Kidney (tissue), 22 donors: ENCODE measurements at places on chromosomes 3 and 15.

- H3K4me1 ChIP-seq: peaks cover 28% of the 10 kb centered on the region
- peak overlapping the region; percentile 74 for H3K27ac ChIP-seq
- H3K27me3 ChIP-seq: no peaks in the 10 kb centered on the region
- H3K36me3 ChIP-seq: no peaks in the 10 kb centered on the region
Measured at GRCh38 chr3:42072831-42073301, 18.3 kb upstream of the TRAK1 start.

DNA sequence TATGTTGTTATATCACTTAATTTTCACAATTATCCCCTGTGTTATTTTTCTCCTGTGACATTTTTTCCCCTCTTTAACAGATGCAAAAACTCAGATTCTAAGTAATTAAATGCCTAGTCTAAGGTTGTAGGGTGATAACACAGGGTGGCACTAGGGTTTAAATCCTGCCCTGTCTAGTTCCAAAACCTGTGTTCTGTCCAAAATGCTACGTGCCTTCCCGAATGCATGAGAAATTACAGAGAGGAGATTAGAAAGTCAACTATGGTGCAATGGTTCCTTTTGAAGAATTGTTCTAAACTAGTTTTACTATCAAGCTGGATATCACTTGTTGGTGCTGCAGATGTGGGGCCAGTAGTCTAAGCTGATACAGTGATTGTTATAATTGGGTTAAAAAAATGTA is 108.0 kb downstream of the DIPK2A start:
- no peaks in the 10 kb centered on the region for H3K36me3 ChIP-seq
- DNase-seq: no peak
- H3K4me1 ChIP-seq: no peaks in the 10 kb centered on the region
- no peaks in the 10 kb centered on the region for H3K27me3 ChIP-seq
- H3K27ac ChIP-seq: no peak overlapping the region

- no peaks in the 10 kb centered on the region for H3K36me3 ChIP-seq
- DNase-seq: no peak
- H3K4me3 ChIP-seq: no peak overlapping the region
- no peaks in the 10 kb centered on the region for H3K27me3 ChIP-seq
Measured at GRCh38 chr3:102114264-102114979, 265.1 kb downstream of the NFKBIZ start.

DNA sequence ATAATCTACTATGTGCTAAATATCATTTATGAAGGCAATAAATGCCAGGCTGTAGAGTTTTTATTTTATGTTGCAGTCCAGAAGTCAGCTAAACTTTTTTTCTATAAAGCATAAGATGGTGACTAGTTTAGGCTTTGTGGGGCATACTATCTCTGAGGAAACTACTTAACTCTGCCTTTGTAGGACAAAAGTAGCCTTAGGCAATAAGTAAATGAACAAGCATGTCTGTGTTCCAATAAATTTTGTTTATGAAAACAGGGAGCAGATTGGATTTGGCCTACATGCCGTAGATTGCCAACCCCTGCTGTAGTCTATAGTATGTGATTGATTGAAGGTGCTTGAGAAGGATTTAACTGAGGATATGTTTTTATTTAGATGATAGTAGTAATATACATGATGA is 502.5 kb upstream of the NAALADL2 start:
- no peak for DNase-seq
- H3K27me3 ChIP-seq: no peaks in the 10 kb centered on the region
- H3K4me1 ChIP-seq: no peaks in the 10 kb centered on the region
- no peak overlapping the region for H3K4me3 ChIP-seq
- no peaks in the 10 kb centered on the region for H3K36me3 ChIP-seq

- H3K4me1 ChIP-seq: no peaks in the 10 kb centered on the region
- no peaks in the 10 kb centered on the region for H3K27me3 ChIP-seq
- H3K36me3 ChIP-seq: no peaks in the 10 kb centered on the region
- DNase-seq: no peak
- no peak overlapping the region for H3K27ac ChIP-seq
- no peak overlapping the region for H3K4me3 ChIP-seq
Measured at GRCh38 chr3:77281721-77282120, 241.8 kb downstream of the ROBO2 start.

DNA sequence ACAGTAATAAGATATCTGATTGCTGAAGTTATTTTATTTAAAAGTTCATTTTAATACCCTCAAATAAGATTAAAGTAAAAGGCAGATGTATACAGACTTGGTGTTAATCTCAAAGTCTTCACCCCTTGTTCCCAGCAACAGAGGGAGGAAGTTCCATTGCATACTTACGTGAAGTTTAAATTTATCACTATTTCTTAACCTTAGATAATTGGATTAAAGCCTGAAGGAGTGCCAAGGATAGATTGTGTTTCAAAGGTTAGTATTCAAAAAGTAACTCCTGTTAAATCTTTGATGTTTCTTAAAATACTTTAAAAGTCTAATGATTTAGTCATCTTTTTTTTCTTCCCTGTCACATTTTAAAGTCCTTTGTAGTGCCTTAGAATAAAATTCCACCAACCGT is 39.3 kb downstream of the ATP1B3 start:
- H3K4me3 ChIP-seq: no peak overlapping the region
- no peak for DNase-seq
- H3K27me3 ChIP-seq: no peaks in the 10 kb centered on the region
- H3K27ac ChIP-seq: no peak overlapping the region

DNA sequence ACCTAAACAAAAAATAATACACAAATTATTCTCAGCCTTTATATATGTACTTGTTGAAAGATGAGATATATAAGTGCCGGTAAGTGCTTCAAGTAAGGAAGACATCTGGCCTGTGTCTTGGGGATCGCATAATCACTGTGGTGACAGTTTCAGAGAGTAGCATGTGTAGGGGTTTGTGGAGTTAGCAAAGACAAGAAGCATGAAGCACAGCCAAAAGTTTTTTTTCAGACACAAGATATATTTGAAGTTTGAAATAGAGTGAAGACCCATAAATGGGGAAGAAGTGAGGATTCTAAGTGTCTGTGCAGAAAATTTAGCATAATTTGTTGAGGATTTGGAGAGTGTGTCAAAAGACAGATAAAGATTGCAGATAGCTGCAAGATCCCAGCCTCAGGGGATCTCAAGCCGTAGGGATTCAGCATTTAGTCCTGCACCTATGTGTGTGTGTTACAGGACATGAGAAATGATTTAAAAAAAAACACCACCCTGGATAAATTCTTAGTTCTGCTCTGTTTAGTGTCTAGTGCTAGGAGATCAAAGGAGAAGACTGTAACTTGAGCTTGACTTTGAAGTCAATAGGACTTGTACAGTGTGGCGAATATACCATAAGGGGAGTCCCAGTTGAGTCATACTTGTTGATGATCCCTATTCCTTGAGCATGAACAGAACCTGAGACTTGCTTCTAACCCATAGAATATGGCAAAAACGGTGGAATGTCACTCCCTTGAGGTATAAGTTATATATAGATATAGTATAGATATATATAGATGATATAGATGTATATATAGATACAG is 123.9 kb upstream of the GRM7 start:
- H3K4me3 ChIP-seq: no peak overlapping the region
- H3K4me1 ChIP-seq: no peaks in the 10 kb centered on the region
- DNase-seq: peak; percentile 32
- no peaks in the 10 kb centered on the region for H3K36me3 ChIP-seq

DNA sequence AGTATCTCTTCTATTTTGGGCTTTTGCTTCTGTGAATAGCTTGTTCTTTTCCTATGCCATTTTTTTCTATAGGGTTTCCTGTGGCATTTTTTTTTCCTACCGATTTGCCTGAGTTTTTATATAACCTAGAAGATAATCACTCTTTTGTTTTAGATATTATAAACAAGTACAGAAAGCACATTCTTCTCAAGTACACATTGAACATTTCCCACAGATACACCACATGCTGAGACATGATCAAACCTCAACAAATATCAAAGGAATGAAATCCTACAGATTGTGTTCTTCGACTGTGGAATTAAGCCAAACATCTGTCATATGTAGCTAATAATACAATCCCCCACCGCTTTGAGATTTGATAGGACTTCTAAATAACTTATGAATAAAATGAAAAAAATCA is 9.1 kb upstream of the FEM1B start:
- H3K27me3 ChIP-seq: no peaks in the 10 kb centered on the region
- no peak overlapping the region for H3K4me3 ChIP-seq
- no peak for DNase-seq
- H3K4me1 ChIP-seq: no peaks in the 10 kb centered on the region
- H3K36me3 ChIP-seq: no peaks in the 10 kb centered on the region
- no peak overlapping the region for H3K27ac ChIP-seq

DNA sequence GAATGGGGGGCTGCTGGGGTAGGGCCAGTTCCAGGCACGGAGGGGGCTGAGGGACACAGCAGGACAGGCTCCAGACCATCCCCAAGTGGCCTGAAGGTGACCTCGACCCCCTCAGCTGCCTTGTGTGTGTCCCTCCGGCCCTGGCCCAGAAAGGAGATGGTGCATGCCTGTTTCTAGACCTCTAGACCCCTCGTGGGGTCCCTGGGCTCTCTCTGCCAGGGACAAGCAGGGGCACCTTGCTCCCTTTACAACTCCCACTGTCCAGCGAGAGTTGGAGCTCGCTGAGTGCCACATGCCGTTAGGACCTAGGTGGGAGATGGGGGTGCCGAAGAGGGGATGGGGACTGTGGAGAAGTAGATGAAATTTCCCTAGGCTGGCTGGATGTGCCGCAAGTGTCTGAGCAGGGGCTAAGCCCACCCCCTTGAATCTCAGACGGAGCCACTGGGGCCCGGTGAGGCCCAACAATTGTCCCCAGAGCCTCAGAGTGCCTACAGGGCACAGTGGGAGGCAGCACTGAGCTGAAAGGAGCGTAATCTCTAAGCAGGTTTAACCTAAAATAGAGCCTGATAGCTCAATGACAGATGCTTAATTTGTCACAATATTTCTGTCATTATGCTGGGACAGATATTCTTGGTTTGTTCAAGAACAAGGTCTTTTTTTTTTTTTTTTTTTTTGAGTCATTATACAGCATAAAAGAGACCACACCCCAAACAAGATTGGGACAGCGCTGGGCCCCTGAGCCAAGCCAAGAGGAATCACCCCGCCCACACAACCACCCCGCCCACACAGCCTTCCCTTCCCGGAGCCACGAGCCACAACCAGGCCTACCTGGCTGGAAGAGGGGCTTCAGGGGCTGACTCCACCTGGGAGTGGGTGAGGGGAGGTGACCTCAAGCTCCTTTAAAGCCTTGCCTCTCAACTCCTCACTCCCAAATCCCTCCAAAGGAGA is 23.6 kb upstream of the KLF13 start:
- no peak for DNase-seq
- H3K4me3 ChIP-seq: no peak overlapping the region
- no peaks in the 10 kb centered on the region for H3K27me3 ChIP-seq
- no peak overlapping the region for H3K27ac ChIP-seq
- H3K36me3 ChIP-seq: no peaks in the 10 kb centered on the region
- H3K4me1 ChIP-seq: no peaks in the 10 kb centered on the region
